ENCODE measurements at places on chromosomes 6 and 20.

DNA sequence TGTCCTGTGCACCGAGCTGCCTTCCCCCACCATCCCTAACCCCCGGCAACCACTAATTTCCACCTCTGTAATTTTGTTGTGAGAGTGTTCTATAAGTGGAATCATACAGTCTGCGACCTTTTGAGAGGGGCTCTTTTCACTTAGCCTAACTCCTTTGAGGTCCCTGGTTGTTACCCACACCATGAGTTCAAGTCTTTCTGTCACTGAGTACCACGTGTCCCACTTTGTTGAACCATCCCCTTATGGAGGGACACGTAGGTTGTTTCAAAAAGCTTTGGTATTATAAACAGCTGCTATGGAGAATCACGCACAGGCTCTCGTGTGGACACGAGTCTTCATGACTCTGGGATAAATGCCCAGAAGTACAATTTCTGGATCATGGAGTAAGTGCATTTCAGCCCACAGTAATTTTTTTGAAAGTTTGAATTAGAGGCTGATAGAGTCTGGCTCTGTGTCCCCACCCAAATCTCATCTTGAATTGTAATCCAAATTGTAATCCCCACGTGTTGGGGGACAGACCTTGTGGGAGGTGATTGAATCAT, 9.5 kb downstream of the FAM209B start:
- DNase-seq: no peak

GRCh38 chr6:119440953-119441352, 91.4 kb upstream of the MAN1A1 start:
- no peak for DNase-seq

GRCh38 chr6:16473908-16474771, 235.8 kb downstream of the GMPR start:
- no peak for DNase-seq

- no peak for DNase-seq
These were observed 55.0 kb upstream of the FOXC1 start for GRCh38 chr6:1554476-1555310.

GRCh38 chr6:97064578-97064977, 140.1 kb downstream of the KLHL32 start:
- no peak for DNase-seq

All from GM18507 (cell line).